Kidney (tissue), 22 donors: ENCODE measurements at places on chromosomes 7 and 10. TPM values are rescaled to one million over a fixed set of nuclear protein-coding genes. Genes with fewer than 3 reads are reported as not detected.

DNA sequence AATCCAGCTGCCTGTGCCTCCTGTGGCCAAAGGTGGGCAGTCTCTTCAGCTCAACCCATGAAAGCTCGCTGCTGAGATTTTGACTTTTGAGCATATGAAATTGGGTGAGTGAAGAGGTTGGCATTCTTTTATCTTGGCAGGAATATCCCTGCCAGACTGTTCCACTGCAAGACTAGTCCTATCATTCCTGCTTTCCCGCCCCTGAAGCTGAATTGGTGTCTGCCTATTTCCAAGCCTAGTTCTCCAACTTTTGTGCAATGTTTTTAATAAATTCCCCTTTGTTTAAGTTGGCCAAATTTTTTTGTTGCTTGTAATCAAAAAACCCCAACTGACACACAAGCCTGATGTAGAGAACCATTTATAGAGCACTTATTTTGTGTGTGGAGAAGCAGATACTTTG lies 34.8 kb upstream of the BICC1 start:
- no peak for DNase-seq

- no peak for DNase-seq
Measured at GRCh38 chr7:83541187-83541960, 107.6 kb downstream of the SEMA3E start.

Gene IL15RA
- total RNA-seq, result 13.9 TPM

Gene GNGT1
- 0.35 TPM for total RNA-seq
